Activated T-cell treated with anti-CD3 and anti-CD28 coated beads for 48 hours (primary cell): ENCODE measurements at places on chromosomes 2 and 18.

GRCh38 chr2:28341208-28341891, 51.3 kb upstream of the FOSL2 start:
- no peak for DNase-seq

DNA sequence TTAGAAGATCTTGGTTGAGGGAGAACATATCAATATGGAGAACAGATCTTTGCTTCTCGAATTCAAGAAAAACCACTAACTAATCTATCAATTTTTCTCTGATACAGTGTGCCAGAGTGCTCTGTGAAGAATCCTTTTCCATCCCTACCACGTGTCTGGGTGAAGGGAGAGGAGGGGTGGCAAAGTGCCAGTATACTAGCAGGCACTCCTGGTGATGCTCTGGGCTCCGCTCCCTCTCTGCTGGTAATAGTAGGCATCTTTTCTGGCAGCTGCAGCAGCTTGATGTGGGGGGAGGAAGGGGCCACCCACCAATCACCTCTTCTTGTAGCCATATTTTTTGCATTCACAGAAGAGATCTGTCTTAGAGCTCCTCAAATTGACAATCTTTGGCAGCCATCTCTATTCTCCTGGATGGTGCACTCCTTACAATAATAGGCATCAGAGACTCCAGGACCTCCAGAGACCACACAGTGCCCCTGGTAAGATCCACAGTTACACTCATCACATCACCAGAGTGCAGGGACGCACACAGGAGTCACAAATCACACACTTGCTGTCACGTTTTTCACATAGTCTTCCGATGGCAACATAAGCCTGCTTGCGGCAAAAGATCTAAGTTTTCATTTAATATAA, 15.7 kb downstream of the STK39 start:
- DNase-seq, result no peak

GRCh38 chr18:68699043-68699442, 15.9 kb downstream of the TMX3 start:
- no peak for DNase-seq

DNA sequence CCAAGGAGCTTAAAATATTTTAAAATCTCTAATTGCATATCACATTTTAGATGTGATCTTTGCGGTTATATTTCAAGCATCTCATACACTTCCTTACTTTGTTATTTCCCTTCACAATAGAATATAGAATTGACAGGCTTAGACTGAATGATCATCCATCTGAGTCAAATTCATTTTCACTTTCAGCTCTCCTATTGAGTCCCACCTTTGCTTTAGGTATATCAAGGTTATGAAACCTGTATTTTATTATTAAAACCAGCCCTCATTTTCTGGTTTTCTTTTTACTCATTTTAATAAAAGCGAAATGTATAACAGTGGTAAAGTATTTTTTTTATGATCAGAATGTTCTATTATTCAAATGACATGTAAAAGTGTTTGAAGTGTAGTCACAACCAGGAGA, 162.9 kb upstream of the KYNU start:
- DNase-seq, result no peak

DNA sequence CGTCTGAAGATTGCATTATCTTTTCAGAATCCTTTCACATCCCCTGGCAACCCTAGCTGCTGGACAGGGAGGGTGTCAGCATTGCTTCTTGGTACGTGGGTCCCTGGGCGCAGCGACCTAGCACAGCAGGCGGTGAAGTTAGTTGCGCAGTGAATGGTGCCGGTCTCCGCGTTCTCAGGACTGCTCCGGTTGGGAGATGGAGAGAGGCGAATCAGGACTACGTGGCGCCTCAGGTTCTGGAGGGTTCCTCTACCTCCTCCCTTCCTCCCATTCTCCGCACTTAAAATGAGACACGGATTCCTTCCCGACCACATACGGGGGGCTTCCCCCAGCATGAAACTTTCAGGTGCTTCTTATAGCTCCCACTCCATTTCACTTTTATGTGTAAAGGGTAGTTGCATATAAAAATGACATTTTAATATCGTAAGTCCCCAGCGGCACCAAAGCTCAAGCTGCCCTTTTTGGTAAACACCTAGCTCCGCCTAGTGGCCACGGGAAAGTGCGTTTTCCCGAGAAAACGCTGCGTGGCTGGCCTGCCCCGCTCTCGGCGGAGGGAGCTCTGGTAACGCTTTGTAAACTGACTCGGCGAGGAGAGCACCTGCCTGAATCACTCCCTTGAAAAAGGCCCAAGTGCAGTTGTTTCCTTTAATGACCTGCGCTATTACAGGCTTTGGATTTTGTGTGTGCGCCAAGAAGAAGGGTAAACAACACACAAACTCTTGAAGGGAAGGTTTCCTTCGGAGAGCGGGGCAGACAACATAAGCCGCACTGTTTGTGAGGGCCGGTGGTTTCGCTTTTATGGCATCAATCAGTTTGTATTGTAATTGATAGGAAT, 32.9 kb upstream of the INHBB start:
- peak; percentile 74 for DNase-seq

DNA sequence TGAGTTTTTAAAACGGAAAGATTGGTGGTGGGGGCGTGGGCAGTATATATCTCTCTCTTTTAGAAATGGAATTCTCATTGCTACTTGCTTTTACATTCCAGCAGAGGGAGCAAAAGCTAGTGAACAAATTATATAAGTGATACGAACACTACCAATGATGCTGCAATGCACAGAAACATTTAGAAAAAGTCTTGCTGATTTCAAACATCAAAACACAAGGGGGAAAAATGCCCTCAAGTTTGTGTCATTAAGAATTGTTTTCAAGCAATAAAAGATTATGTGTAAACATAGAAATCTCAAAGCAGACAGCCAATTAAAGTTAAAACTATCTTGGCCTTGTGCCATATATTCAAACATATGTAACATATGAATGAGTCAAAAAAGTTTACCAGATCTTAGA, 296.3 kb upstream of the KCNJ3 start:
- no peak for DNase-seq

DNA sequence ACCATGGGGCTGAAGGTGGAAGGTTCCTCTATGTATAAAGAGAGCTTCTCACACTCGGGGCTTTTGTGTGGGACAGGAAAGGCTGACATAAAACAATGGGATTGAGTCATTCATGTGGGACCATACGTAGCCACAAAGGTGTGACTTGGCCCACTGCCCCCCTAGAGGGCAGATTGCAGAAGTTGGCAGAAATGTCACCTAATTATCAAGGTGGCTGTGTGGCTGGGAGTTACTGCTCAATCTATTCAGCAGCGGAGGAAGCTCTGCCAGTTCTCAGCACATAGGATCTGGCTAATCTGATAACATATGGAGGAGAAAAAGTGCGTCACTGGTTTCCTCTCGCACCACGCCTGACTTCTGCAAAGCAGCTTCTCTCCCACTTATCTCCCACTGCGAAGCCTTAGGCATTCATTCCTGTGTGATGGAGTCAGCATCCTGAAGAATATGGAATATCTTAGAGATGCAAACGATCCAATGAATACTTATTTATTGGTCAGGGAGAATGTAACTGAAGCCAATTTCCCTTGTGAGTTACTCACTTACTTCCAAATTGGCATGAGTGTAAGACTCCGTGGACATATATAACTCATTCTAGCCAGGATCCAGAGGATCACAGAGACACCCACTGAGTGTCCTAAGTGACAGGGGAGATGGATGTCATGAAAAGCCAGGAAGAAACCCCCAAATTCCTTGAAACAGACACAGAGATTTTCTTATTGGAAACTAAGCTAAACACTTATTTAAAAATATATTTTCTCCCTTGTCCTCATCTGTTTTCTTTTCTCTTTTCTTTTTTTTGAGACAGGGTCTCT, 344.8 kb downstream of the TGIF1 start:
- DNase-seq, result no peak

- DNase-seq, result no peak
These were observed 58.0 kb downstream of the NEDD4L start for GRCh38 chr18:58102018-58102417.

- no peak for DNase-seq
These were observed 385.1 kb downstream of the STK39 start for GRCh38 chr2:167862296-167862695.

GRCh38 chr2:218999021-218999880, 6.0 kb upstream of the CRYBA2 start:
- DNase-seq, result no peak

- no peak for DNase-seq
These were observed 22.9 kb downstream of the RIT2 start for GRCh38 chr18:43092539-43092938.

DNA sequence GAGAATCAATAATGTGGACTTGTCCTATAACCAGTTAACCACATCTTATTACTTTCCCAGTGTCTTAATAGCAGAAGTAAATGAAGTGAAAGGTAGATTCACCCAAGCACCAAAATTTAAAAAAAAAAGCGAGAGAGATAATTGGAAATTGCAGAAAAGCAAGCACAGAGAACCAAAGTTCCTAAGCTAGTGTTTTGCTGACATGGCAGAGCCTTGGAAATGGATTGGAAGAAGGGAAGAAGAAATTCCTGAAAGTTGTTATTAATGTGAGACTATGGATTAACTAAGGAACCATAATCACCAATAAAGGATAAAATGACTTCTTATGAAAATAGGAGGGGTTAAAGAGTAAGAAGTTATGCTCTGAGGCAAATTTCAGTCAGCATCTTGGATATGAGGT, 384.4 kb downstream of the GALNT13 start:
- DNase-seq, result no peak

GRCh38 chr2:147623328-147623727, 221.5 kb upstream of the ACVR2A start:
- no peak for DNase-seq

- no peak for DNase-seq
These were observed 126.5 kb downstream of the INO80D start for GRCh38 chr2:205959521-205959920.

DNA sequence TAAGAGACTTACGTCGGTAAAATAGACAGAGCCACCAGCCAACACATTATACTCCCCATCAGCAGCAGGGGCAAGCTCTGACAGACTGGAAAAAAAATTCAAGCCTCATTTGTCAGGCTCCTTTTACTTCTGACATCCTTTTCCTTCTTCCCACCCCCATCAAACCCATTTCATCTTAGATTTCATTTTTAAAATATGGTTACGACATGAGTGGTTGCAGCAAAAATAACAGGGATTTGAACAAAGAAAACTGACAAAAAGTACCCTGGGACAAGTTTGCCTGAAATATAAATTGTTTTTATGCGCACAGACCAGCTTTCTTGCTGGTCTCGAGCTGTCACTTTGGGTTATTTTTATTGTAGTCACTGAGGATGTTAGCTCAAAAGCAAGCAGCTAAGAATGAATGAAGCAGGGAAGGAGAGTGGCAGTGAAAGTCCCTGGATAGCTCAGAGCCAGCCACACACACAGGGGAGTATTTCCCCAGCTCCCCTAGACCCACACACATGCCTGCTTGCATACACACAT, 30.7 kb upstream of the LINC00305 start:
- DNase-seq, result no peak

GRCh38 chr2:99066075-99066958, 75.2 kb upstream of the C2orf15 start:
- DNase-seq, result no peak

DNA sequence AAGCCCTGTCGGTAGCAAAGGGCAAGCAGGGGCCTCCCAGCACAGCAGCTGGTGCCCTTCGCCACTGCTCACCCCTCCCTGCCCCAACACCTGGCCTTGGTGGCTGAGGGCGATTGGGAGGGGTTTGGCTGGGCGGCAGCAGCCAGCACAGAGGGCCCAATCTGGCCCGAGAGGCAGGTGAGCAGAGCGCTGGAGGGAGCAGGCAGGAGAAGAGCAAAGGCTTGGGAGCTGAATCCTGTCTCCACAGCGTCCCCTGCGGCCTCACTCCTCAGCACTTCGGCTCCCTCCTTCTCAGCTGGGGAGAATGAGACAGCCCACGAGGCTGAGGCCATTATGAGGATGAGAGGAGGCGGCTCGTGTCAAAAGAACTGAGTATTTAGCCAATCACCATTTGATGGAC, 74.9 kb upstream of the TAF1B start:
- DNase-seq, result no peak

GRCh38 chr18:5463390-5463789, 80.4 kb downstream of the EPB41L3 start:
- no peak for DNase-seq

DNA sequence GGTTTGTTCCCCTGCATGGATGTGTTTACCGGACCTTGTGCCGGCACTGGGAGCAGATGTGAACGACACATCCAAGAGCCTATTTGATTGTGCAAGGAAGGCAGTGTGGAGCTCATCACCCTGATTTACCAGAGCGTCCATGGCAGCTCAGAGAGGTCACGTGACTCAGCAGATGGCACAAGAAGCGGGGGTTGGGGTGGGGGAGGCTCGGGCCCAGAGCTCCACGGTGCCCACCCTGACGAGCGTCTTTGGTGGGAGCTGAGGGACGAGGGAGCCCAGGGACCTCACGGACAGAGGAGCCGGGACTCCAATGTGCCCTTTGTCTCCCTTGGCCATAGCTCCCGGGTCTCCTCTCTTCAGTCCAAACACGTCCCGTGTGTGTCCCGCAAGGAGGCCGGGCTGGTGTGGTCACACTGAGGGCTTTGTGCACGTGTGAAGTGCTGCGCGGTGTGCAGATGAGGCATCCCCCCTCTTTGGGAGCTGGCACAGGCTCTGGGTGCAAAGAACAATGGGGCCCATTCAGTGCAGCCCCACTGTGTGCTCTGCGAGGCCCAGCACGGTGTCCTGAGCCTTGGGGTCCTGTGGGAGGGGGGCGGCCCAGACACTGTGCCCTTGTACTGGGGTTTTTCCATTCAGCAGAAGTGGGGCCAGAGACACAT, 15.5 kb downstream of the KCNIP3 start:
- no peak for DNase-seq

DNA sequence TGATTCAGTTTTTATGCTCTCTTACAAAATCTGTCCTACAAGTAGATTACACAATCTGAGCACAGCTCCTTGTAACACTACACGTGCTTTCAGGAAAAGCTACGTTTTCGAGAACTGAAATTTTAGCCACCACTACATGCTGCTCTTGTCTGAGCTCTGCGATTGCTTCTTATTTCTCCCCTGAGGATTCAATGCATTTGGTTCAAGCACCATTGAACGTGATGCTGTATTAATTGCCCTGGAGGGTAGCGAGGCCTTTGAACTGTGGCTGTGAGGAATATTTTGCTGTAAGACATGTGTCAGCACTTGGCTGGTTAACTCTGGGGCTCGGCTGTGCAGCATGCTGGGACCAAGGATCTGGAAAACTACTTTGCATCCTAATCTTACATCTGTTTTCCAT, 405.8 kb downstream of the EPHA4 start:
- no peak for DNase-seq

DNA sequence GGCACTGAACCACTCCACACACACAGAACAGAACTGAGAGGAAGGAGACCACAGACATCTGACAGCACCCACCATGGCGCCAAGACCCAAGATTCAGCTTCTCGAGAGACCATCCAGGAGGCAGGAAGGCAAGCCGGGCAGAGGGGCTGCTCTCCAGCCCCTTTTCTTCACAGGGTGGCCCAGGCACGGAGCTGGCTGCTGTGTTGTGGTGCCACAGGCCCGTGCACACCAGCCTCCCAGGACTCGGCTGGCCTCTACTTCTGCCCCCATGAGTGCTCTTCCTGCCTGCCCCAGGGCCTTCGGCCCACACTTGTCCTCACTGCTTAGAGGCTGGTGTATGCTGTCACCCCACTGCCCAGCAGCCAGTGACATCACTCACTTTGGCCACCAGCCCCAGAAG, 547.6 kb upstream of the RAB6C start:
- DNase-seq, result no peak

- no peak for DNase-seq
These were observed 295.3 kb upstream of the EPAS1 start for GRCh38 chr2:46001741-46002506.
